Activated CD8-positive, alpha-beta memory T cell treated with anti-CD3 and anti-CD28 coated beads for 48 hours (primary cell): ENCODE measurements at places on chromosomes 3 and 15.
A peak's percentile ranks its signal among the peaks of the same experiment; 100 is the strongest.

DNA sequence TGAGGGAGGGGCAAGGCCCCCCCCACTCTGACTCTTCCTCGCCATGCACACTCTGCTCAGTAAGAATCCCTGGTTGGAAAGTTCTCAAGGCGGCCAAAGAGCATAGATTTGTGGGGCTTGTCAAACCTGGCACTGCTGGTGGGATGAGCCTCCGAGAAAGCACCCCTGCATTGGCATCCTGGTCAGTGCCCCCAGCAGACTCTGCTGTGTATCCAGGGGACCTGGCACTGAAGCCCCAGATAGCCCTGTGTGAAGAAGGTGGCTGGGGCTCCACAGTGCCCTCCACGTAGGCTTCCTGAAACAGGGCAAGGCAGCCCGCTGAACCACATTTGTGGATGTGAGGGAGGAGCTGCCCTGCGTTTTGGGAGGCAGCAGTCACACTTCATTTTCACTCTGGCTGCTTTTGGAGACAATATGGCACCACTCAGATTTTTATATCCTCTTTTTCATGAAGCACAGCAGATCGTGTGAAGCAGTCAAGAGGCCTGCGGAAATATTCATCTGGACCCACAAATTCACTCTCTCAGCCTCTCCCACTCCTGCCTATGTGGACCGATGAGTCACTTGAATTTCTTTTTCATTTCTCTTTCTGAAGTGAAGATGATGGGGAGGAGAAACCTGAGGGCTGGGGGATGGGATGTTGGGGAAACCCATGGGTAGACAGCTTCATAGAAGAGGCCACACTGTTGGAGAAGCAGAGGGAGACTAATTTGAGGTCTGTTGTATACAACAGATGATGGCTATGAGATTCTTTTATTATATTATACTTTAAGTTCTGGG is 88.7 kb upstream of the BCL6 start:
- peak; percentile 17 for DNase-seq

DNA sequence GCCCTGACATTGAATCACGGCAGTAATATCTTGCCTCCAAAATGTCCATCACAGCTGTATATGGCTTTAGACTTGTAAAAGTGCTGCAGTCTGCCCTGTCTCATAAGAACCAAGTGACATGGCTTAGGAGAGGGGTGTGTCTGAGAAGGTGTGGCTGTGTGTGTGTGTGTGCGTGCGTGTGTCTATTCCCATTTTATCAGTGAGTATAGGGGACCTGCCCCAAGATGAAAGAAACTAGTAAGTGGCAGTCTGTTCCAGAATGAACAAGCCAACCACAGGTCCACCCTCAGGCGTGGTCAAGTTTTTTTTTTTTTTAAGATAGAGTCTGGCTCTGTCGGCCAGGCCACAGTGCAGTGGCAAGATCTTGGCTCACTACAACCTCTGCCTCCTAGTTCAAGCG is 5.6 kb upstream of the RHOV start:
- DNase-seq, result no peak

- DNase-seq, result no peak
Observed at GRCh38 chr3:144524531-144524930, 552.9 kb downstream of the DIPK2A start.

- no peak for DNase-seq
Observed at GRCh38 chr3:70840106-70840870, 527.9 kb upstream of the MDFIC2 start.

GRCh38 chr3:138137861-138138260 is 5.7 kb upstream of the A4GNT start:
- no peak for DNase-seq

- DNase-seq, result no peak
Observed at GRCh38 chr3:123392871-123393620, 55.8 kb downstream of the ADCY5 start.

GRCh38 chr15:38961931-38962330 is 397.3 kb upstream of the RASGRP1 start:
- no peak for DNase-seq

DNA sequence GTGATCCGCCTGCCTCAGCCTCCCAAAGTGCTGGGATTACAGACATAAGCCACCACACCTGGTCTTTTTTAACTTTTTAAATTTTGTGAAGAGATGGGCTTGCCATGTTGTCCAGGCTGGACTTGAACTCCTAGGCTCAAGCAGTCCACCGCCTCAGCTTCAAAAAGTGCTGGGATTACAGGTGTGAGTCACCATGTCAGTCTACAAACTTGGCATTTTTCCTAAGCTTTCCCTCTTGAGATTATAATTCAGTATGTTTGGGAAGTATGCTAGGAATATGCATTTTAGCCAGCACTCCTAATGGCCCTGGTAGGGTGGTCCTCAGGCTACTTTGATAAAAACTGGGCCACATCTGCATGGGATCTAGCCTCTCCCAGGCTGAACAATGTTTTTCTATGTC is 4.4 kb downstream of the WDR73 start:
- no peak for DNase-seq

DNA sequence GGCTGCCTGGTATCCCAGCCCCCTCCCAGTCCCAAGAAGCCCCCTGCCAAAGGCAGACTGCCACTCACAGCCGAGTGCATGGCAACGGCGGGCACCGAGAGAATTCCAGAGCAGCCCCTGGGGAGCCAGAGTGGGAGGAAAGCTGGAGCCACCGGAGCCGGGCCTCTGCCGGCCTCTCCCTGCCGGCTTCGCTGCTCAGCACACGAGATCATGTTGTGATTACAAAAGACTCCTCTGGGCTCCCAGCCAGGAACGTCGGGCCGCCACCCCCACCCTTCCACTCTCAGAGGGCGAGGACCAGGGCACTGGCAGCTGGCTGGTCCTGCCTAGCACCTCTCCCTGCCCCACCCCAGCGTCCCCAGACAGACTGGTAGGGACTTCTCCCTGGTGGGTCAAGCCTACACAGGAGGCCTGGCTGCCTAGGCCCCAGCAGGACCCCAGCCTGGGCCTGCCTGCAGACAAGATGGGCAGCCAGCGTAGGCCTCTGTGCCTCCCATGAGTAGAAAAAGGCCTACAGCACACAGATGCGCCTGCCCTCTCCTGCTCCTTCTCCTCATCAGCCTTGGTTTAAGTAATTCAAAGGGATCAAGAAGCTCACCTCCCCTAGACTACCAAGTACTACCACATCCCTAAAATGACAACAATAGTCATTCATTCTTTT is at the start of gene CCDC9B:
Gene CCDC9B (minus strand): TSS at position 200 of the 661 bp plus-strand sequence. CDS start 120 bp downstream, at position 80.
- no peak for DNase-seq

DNA sequence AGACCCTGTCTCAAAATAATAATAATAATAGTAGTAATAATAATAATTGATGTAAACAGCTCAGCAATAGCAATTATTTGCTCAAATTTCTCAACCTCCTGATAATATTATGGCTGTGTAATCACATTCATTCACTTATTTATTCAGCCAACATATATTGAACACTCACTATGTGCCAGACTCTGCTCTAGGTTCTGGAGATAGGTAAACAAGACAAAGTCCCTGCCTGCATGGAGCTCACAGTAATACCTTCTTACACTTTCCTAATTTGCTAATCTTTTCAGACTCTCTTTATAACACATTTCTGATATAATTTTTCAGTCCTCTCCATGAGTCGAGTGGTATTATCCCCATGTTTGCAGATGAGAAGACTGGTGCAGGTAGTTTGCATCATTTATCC is 137.6 kb downstream of the KLHL25 start:
- DNase-seq, result no peak

DNA sequence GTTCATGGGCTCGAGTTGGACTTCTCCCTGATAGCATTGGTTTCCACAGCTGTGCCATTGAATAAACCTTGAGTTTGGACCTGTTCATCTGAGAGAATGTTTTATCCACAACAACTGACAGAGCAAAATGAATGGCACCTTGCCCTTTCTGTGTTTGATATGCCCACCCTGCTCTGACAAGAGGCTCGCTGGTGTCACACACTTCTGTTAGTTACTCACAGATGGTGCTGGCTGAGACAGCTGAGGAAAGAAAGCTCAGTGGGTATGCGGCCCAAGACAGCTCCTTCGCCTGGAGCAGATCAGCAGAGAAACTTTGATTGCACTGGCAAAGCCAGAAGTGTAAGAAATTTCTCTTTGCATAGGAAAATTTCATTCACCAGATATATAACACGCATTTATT is 2.5 kb upstream of the CAPN3 start:
- no peak for DNase-seq

- DNase-seq, result no peak
Observed at GRCh38 chr3:98710067-98710659, 53.0 kb upstream of the ST3GAL6 start.

- DNase-seq, result no peak
Observed at GRCh38 chr3:3240986-3241385, 61.5 kb upstream of the CRBN start.

- no peak for DNase-seq
Observed at GRCh38 chr3:85081191-85081906, 122.6 kb downstream of the CADM2 start.

GRCh38 chr3:101270149-101270548 is 50.2 kb downstream of the IMPG2 start:
- DNase-seq, result no peak

DNA sequence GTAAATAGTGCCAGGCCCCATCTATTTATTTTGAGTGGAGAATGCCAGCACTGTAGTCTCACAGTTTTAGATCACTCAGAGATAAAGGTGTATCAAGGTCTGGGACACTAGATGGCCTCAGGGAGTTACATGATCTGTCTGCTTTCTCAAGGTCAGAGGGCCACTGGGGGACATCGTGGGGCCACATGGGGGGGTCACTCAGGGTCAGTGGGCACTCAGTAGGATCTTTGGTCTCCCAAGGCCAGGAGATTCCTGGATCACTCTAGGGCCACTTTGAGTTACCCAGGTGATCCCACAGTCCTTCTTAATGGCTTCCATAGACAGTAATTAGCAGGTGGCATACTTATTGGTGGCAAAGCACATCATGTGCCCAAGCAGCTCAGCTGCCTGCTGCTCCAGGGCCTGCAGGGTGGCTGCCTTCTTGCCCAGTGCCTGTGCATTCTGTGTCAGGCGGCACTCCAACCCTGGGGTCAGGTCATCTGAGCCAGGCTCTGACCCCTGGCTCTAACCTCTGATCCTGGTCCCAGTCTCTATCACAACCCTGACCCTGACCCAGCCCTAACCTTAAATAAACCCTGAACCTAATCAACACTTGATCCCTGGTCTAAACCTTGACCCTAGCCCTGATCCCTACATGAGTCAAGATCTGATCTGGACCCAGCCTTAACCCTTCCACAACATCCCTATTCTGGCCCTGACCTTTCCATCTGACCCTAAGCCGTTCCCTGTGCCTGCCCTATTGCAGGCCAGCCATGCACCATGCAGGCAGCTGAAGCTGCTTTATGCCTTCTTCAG is 1.8 kb upstream of the LAMB2 start:
- DNase-seq, result no peak

DNA sequence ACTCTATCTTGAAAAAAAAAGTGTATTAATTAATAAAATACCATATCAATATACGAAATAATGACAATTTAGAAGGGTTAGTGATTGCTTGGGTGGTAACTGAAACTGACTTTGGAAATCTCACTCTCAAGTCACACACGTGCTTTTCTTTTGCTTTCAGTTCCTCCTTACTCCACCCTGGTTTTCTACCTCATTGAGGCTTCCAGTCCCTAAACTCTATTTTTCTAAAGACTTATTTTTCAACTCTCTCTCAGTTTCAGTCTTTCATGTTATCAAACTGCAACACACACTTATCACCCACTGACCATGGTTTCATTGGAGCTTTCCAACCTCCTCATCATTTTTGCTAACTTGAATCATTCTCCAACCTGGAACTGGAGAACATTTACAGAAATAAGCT is 23.5 kb downstream of the IL12A start:
- no peak for DNase-seq

DNA sequence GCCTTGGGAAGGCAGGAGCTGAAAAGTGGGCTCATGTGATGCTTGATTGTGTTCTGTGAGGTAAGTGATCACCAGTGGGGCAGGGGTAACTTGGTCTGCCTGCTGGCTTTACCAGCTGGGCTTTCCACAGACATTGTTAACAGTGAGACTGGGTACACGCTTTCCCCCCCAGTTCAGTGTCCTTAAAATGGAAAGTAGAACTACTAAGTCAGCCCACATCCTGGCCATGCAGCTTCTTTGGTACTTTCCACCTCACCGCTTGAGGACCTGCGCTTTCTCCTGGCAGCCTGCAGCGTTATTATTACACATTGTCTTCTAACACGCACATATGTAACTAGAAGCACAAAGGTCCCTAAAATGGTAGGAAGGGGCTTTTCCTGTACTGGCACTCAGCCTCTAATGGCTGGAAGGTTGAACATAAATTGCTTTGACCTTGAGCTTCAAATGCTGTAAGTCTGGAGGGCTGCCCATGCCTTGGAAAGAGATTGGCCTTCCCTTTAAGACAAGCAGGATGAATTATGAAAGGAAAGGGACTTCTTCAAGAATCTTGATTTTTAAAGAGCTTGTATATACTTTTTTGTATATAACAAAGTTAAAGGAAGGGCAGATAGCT is 216.1 kb upstream of the ROPN1 start:
- DNase-seq, result no peak

DNA sequence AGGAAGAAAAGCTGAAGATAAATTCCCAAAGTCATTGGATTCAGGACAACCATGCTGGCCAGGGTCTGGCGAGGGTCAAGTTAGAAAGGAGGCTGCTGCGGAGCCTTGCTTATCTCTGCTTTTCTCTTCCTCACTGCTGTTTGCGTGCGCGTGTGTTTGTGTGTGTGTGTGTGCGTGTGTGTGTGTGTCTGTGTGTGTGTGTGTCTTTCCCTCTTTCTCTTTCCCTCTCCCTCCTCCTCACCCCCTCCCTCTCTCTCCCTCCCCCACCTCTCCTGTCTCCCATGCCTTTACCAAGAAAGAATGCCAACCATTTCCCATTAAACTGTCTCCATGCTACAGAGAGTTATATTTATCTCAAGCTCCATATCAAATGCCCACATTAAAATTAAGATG is at the start of gene COLQ:
Gene COLQ (minus strand): TSS at position 134 of the 393 bp plus-strand sequence. CDS start 81 bp downstream, at position 53.
- no peak for DNase-seq

DNA sequence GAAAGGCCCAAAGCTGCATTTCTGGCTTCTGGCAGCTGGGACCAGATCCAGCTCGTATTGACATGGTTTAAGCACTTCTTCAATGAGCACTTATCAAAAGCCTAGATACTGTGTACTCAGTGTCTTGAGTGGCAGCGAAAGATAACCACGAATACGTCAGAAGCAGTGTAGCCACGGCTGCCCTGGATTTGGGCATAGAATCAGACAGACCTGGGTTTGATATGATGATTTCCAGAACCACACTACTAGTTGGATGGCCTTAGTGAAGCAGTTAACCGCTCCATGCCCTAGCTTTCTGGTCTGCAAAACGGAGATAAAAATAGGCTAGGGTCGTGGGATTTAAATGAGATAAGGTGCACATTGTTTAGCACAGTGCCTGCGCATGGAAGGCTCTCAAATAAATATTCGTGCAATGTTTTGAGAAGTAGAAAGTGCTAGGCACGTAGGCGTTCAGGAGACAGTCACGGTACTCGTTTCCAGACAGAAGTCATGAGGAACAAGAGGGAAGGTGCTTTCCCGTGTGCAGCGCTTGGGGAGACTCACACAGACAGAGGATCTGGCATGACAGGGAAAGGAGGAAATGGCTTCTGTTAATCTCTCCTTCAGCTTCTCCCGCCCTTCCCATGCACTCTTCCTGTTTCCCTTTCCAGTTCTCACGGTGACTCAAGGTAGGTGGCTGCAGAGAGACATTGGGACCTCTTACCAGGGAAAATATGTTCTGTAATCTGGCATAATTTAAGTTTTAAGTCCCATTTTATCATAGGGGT is 70.3 kb downstream of the CCNL1 start:
- no peak for DNase-seq

- no peak for DNase-seq
Observed at GRCh38 chr3:106255870-106256248, 387.0 kb upstream of the CBLB start.
